ENCODE measurements at places on chromosomes 4 and X.

DNA sequence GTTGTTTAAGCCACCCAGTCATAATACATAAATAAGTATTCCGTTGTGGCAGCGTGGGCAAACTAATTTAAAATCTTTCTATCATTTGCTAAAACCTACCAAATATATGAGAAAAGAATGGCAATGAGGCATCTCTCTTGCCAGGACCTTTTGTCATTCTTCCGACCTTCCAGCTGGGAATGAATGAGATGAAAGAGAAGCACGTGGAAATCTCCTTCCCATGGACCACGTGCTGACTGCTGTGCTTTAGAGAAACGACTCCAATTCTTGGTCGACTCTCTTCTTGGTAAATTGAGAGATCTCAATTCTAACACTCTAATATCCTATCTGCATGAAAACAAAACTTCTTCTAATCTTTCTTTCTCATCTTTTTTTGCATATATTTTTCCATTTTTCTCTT is 116.5 kb downstream of the COL25A1 start:
- DNase-seq = no peak

DNA sequence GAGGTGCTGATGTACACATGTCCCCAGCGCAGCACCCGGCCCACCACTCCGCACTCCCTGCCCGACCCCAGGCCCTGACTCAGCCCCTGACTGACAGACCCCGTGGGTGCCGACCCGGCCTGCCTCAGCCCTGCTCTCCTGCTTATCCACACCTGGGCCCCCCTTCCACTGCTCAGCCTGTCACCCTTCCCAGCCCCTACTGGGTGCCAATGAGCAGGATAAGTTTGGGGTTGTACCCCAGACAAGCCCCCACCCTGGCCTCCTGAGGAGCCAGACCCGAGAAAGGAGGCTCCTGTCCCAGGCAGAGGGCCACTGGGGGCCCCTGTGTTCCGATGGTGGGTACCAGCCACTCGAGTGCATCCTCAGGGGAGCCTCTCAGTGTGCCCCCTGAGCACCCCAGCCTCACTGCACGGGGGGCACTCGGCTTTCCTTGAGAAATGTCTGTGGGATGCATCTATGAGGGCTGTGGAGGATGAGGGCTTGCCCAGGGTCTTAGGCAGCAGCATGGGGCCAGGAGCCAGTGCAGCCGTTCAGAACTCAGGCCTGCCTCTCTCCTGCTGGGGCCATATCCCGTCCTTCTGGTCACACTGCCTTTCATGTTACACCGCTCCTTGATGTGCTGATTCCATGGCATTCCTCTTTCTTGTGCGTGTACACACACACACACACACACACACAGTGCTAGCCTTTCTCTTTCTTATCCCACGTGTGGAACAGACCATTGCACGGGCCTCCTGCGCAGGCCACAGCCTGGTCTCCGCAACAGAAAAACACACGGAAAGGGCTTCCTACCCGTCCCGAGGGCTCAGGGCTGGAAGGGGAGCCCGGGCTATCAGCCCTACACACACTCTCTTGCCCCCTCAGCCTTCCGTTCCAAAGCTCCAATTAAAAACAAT is 220.1 kb upstream of the PSAPL1 start:
- DNase-seq = no peak

DNA sequence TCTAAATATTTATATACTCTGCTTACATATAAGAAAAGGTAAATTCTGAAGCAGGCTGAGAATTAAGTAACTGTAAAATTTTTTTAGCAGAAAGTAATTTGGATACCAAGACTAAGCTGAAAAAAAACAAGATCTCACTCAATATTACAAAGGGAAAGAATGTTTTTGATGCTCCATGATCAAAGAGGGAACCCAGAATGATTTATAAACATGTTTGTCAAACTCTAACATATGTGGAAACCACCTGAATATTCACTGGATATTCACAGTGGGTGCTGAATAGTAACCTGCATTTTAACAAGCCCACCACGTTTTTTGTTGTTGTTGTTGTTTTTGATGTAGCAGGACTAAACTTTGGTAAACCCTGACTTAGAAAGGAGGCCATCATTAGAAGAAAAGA is 324.9 kb upstream of the GATB start:
- no peak for DNase-seq

- peak; percentile 68 for DNase-seq
Measured at GRCh38 chr4:169314906-169315305, 44.1 kb upstream of the SH3RF1 start.

- DNase-seq = no peak
Measured at GRCh38 chrX:149877636-149878035, 3.3 kb upstream of the MAGEA8 start.

GRCh38 chr4:139279760-139280620 is at the start of gene MGARP:
Gene MGARP, minus strand, starts transcription at chr4:139280225. Its CDS starts 67 bp downstream, at chr4:139280158.
- peak; percentile 41 for DNase-seq

GRCh38 chr4:160350944-160351343 is 1248.1 kb downstream of the RAPGEF2 start:
- no peak for DNase-seq

- peak; percentile 4 for DNase-seq
Measured at GRCh38 chr4:153593161-153593560, 90.9 kb upstream of the TLR2 start.

- DNase-seq = no peak
Measured at GRCh38 chr4:78693777-78694456, 82.2 kb upstream of the BMP2K start.

- no peak for DNase-seq
Measured at GRCh38 chr4:82667761-82668480, 106.1 kb upstream of the TMEM150C start.

GRCh38 chr4:118751629-118752323 is 66.6 kb downstream of the METTL14 start:
- no peak for DNase-seq
